NCI-H226 (cell line): ENCODE measurements at places on chromosomes 3 and 15.
A peak's percentile ranks its signal among the peaks of the same experiment; 100 is the strongest.

DNA sequence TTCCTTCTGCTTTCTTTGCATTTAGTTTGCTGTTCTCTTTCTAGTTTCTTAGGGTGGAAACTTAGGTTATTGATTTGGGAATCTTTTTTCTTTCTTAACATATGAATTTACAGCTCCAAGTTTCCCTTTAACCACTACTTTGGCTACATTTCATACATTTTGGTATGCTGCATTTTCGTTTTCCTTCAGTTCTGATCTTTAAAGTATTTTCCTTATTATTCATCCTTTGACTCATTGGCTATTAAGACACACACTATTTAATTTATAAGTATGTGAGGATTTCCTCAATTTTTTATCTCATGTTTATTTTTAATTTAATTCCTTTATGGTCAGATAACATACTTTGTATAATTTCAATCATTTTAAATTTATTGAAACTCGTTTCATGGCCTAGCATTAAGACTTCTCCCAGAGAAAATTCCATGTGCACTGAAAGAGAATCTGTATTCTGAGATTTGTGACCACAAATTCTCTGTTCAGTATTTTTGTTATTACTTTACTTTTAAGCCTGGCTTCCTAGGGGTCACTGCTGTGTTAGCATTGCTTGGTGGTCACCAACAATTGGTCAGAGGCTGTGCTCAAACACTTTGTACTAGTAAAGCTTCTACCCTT is 87.7 kb downstream of the CFAP20DC start:
- no peak for DNase-seq

- no peak for DNase-seq
Observed at GRCh38 chr3:148381051-148381450, 316.7 kb upstream of the AGTR1 start.

DNA sequence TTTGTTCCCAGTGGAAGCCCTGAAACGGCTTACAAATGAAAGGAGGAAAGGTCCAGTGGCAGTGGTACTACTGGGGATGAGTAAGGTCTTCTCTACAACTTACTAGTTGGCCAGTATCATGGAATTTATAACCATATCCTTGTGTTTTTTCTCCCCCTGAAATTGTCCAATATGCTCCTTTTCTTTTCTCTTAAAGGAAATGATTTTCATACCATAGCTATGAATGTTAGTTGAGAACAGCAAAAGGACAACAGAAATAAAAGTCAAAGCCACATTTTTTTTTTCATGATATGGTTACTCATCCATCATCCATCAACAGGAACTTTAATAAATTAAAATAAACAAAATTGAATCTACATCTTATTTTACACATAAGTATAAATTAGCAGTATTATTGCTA is 450.4 kb downstream of the MFSD1 start:
- peak; percentile 41 for DNase-seq

GRCh38 chr3:131903988-131904415 is 130.8 kb downstream of the CPNE4 start:
- peak; percentile 79 for DNase-seq

DNA sequence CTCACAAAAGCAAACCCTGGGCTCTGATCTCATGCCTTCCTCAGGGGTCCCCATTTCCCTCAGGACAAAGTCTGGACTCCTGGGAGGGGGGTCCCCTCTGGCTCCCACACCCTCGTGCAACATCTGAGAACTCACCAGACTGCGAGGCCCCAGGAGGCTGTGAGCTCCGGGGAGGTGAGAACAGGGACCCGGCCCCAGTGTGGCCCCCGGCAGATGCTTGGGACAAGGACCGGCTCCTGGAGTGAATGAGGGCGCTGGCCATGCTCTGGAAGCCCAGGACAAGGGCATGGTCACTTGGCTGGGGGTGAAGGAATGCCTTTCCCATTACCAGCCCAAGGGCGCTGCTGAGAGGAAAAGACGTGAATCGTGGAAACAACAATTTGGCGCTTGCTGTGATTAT is 48.0 kb downstream of the LINGO1 start:
- no peak for DNase-seq

GRCh38 chr15:45393851-45394250 is 15.5 kb upstream of the GATM start:
- peak; percentile 41 for DNase-seq

DNA sequence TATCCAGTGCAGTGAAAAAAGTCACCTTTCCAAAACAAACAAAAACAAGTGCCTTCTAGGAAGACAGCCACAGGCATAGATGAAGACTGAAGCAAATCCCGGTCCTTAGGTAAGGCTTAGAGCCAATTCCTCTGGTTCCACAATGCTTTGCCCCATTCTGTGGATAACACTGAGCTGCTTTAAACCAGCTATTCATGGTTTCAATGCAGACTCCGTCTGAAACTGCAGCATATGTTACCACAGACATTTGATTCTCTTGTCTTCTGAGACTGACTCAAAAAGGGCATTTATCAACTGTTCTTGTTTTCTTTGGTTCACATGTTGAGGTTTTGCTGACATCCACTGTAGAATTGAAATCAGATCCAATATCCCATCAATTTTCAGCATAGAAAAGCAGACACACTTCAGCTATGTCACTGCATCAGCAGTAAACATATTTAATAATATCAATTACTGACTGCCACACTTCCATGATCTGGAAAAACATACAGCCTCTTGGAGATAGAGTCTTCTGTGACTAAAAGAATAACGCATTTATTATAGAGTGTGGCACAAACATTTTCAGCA is 659.3 kb downstream of the ROBO2 start:
- DNase-seq, result no peak

GRCh38 chr3:14000556-14000955 is 120.7 kb upstream of the WNT7A start:
- no peak for DNase-seq

GRCh38 chr15:66226736-66227135 is 26.8 kb downstream of the MEGF11 start:
- DNase-seq, result no peak
